ENCODE measurements at places on chromosomes 16 and 17.

GRCh38 chr17:56111706-56112485, 41.4 kb upstream of the ANKFN1 start:
- DNase-seq = no peak

- no peak for DNase-seq
These were observed 10.9 kb downstream of the LDAF1 start for GRCh38 chr16:21169249-21169981.

- peak; percentile 23 for DNase-seq
These were observed 19.2 kb upstream of the ABAT start for GRCh38 chr16:8655184-8655717.

- DNase-seq = peak; percentile 6
These were observed 56.6 kb downstream of the ESRP2 start for GRCh38 chr16:68179196-68179795.

GRCh38 chr16:72372087-72373045, 200.4 kb upstream of the PMFBP1 start:
- DNase-seq = no peak

DNA sequence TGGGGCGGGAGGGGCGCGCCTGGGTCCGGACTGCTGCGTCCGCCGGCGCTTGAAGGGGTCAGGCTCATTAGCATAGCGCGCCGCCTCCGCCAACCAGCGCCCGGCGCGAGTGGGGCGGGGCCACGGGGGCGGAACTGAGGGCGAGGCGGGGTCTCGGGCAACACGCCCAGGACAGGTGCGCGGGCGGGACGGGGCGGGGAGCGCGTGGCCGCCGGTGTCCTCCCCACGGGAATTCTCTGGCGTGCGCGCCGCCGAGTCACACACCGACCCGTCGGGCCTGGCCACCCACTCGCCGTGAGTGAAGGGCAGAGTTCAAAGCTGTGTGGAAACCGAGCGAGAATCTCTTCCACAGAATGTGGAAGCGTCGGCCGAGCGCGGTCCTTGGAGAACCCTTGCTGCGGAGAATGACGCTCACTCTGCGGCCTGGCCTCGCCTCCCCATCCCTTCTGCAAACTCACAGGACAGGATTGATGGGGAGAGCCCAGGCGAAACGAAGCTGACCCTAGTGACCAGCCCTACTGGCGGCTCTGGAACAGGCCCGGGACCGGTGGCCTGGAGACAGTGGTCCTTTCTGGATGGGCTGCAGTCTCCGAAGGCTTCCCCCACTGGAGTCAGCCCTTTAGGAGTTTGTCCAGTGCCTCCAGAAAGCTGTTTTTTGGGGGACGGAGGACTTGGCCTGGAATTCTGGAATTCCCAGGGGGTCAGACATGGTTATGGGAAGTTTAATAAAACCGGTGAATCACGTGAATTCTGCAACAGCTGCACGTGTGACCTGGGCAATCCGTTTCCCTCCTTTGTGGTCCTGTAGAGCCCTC, at the start of gene SNAI3:
TSS of gene SNAI3 (minus strand) at position 69 of the 815 bp plus-strand sequence. CDS start 101 bp downstream, outside the sequence.
- DNase-seq = peak; percentile 70

- no peak for DNase-seq
These were observed at the start of gene DDX42 for GRCh38 chr17:63774141-63774968. Gene DDX42, plus strand, starts transcription at chr17:63774170. Its CDS starts 12,880 bp downstream, at chr17:63787050.

GRCh38 chr17:56786989-56787482, 46.7 kb downstream of the C17orf67 start:
- no peak for DNase-seq

GRCh38 chr17:80777274-80777673, 214.4 kb upstream of the CHMP6 start:
- DNase-seq = no peak

- DNase-seq = no peak
These were observed 111.2 kb downstream of the CCT6B start for GRCh38 chr17:34850023-34850422.

- DNase-seq = peak; percentile 62
These were observed 1.4 kb downstream of the NOTUM start for GRCh38 chr17:81959362-81960129.

DNA sequence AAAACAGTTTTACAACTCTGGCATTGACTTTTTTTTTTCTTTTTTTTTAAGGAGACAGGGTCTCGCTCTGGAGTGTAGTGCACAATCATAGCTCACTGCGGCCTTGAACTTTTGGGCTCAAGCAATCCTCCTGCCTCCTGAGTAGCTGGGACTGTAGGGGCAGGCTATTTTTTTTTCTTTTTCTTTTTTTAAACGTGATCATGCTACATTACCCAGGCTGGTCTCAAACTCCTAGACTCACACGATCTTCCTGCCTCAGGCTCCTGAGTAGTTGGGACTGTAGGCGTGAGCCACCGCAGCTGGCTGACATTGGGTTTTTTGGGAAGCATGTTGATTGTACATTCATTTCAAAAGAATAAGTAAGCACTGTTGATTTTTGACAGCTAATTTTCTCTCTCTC, 32.1 kb downstream of the TNRC6A start:
- DNase-seq = no peak

DNA sequence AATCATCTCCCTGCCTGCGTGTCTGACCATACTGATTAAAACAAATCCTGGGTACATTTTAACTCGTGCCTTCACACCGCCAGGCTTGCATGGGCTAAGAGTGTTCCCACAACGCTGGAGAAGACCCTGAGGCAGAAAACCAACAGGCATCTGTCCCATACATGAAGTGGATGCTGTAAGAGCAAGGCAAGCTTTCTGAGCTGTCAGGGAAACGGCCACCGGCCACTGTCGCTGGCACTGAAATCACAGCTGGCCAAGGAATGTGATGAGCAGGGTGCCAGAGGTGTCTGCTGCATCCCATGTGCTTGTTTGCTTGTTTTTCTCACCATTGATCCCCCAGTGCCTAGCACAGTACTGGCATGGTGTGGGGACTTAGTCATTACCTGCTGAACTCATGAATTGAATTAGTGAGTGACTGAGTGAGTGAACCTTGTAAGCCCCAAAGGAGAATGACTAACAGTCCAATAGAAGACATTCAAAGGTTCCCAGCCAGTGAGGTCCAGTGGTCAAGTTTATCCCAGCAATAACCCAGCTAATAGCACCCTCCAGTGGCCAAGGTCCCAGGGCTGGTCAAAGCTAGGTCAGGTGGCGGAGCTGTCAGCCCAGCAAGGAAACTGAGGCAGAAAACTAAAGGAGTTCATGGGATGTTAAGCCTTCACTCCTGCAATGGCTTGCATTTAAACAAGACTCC, 92.7 kb upstream of the CDH5 start:
- no peak for DNase-seq

DNA sequence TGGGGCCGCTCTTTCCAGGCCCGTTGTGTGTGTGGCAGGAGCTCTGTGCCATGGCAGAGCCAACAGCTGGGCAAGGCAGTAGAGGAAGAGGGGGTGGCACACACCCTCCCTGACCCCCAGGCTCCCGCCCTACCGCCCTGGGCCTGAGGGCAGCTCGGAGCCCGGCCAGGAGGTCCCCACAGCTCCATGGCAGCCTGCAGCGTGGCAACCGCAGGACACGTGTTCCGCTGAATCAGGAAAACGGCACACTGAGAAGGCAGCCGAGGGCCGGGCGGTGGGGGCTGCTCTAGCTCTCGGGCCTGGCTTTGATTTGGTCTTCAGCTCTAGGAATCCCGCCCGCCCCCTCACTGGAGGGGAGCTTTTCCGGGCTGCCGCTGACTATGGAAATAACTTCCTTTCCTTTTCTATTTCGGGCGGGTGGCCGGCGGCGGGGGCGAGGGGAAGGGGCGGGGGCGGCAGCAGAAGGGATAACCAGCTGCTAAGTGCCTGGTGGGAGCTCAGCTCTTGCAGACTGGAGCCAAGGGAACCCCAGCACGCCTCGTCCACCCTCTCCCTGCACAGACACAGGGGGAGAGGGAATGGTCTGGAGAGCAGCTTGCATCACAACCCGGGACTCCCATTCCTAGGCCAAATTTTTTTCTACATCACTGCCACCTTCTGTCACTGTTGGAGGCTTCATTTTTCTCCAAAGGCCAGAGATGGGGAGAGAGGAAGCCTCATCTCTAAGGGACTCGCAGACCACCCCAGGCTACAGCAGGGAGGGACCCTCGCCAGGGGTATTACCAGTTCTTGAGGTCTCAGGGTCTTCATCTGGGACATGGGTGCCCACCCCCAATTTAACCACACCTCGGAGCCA, 24.8 kb upstream of the MRPS23 start:
- DNase-seq = peak; percentile 92

GRCh38 chr17:71098071-71098470, 928.7 kb downstream of the KCNJ2 start:
- no peak for DNase-seq

All from Ammon's horn (tissue), 1 donor.